ENCODE measurements at places on chromosomes 4 and X.

DNA sequence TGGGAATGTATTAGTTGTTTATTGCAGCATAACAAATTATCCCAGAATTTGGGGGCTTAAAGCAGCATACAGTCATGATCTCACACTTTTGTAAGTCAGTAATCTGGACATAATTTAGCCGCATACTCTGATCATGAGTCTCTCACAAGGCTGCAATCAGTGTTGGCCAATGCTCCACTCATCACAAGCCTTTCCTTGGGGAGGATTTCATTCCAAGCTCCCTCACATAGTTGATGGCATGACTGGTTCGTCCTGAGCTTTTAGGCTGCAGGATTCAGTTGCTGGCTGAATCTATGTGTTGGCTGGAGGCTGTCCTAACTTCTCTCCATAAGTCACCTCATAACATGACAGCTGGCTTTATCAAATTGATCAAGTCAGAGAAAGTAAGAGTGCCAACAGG, 1568.6 kb upstream of the PCDH7 start:
- DNase-seq: no peak

- no peak for DNase-seq
These were observed 95.7 kb downstream of the COMMD8 start for GRCh38 chr4:47367761-47368160.

GRCh38 chr4:94892051-94892450, 134.3 kb downstream of the BMPR1B start:
- DNase-seq: no peak

DNA sequence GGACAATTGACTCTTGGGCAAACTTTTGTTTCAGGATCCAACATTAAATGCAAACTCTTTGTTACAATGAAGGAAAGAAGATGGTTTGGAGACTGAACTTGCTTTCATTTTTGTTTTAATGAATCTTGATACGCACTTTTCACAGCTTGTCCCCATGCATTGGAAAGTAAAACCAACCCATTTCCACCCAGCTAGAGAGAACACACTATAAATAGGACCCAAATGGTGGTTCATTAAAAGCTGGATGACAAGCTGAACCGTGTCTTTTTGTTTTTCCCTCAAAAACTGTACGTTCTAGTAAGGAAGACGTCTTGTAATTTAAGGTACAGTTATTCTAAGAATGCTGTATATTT, 95.3 kb upstream of the EGFL6 start:
- no peak for DNase-seq
